Activated CD4-positive, alpha-beta T cell treated with anti-CD3 and anti-CD28 coated beads, Interleukin-2, amount 50 U/mL, for 48 hours (primary cell): ENCODE measurements at places on chromosomes 3 and 15.

DNA sequence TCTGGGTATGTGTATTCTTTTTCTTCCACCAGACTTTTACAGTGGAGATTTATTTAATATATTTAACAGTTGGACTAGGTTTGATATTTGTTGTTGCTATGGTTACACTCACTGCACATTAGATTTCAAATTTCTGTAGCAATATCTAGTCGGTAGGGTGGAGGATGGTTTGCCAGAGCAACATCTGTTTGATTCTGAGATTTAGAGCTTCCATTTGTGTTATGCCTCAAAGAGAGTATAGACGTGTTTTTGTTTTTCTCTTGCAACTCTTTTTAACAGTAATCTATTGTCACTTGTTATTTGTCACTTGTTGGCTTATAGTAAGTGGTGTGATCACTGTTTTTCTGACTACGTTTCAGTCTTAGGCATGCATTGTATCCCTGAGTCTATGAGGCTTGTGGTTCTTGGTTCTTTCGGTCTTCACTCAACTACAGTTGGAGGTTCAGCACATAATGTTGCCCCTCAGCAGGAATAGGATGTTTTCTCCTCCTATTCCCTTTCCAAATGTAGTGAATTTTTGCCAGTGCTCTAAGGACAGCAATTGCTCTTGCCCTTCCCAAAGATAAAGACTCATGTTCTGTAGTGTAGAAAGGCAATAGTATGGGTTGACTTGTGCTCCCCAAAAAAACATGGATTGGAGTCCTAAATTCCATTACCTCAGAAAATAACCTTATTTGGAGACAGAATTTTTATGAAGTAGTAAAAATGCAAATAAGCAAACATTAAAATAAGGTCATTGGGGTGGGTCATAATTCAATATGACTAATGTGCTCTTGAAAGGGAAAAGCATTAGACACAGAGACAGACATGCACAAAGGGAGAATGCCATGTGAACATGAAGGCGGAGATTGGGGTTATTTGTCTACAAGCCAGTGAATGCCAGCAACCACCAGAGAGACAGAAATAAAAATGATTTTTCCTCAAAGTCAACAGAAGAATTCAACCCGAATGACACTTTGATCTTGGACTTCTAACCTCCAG lies 692.1 kb downstream of the DIPK2A start:
- DNase-seq = no peak

DNA sequence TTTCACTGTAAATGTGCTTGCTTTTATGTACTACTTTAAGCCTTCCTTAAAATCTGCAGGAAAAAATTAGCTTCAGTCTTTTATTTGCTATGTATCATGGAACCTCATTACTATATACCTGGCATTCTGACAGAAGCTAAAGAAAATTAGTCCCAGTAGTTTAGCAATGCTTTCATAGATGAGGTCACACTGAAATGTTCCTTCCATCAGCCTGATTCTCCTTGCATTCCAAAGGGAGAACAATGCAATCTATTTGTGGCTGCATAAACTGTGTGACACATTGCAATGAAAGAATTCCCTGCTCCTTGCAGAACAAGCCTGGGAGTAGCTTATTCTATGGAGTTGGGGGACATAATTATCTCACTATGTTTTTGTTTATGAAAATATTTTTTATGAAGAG lies 691.5 kb upstream of the ARPP21 start:
- no peak for DNase-seq

DNA sequence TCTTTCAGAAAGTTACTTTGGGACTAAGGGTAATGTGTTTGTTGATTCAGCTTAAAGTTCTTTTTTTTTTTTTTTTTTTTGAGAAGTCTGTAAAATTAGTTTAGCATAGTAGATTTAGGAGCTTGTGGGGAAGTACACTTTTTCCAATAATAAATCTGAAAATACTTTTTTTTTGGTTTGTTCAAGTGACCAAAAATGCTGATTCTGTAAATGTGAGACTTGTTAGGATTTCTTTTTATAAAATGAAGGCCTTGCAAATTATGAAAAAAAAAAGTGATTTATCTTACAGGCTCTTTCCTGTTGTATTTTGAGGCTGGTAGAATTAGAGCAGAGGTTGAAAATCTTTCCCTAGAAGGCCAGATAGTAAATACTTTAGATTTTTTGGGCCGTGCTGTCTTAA lies 7.6 kb downstream of the OXNAD1 start:
- DNase-seq = no peak

DNA sequence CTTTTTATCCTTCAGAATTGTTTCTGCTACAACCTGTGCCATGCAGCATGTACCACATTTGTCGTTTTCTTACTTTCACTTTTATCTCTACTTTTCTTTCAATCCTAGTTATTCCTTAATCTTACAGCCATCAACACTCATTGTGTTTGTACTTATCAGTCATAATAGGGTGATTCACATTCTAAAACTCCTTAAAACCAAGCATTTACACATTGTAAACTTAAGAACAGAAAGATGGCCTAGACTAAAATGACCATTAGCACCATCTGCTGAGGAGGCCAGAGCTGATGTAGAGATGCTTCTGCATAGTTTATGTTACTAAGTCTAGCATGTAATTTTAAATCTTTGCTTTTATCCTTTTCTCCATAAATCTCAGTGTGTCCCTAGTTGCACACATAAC lies 25.5 kb downstream of the EIF2AK4 start:
- no peak for DNase-seq

DNA sequence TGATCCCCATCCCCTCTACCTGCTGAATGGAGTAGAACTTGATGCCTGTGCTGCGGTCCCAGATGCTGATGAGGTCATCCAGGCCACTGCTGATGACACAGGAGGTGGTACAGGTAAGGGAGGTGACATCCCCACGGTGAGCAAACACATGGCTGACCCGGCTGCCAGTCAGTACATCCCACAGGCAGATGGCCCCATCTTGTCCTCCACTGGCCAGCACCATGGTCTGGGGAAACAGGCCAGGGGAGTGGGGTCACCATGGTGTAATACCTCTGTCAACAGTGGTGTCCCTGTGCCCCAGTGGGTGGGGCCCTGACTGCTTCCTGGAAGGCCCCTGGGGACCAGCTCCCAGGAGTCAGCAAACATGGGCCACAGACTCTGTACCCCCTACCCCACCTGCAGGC lies 33.3 kb downstream of the PTPN23 start:
- DNase-seq = no peak

GRCh38 chr3:88478460-88478859 lies 328.7 kb downstream of the C3orf38 start:
- no peak for DNase-seq

- DNase-seq = no peak
Measured at GRCh38 chr15:74763416-74763815, 14.8 kb downstream of the CYP1A2 start.

DNA sequence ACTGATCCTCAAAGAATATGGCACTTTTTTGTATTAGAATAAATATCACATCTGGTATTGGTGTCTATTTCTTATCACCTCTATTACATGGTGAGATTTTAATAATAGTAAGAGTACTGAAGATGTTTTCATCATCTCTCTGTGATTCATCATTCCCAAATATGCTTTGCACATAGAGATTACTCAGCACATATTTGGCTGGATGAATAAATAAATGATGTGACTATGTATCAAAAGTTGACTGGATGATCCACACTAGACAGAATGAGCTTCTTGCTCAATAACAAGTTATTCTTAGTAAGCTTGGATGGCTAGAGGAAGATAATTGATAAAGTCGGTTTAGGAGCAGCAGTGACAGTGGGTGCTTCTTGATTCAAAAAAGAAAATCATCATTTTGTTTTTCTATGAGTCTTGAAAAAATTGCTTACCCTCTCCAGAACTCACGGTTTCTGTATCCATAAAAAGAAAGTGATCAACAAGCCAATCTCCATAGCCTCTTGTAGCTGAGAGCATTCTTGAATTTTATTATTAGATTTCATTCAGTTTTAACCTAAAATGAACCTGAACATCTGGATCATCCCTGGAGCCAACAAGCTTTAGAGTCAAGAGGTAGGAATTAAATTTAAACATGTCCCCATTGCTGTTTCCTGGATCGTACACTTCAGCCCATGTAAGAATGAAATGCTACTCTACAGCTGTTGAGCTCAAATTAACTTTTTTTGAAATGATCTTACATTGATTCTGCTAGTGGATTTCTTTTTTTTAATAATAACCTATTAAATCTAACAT lies 104.8 kb upstream of the OSTN start:
- DNase-seq = no peak

- no peak for DNase-seq
Measured at GRCh38 chr3:172516318-172517214, 6.7 kb downstream of the TNFSF10 start.

GRCh38 chr3:128882719-128883118 lies 3.3 kb downstream of the ACAD9 start:
- no peak for DNase-seq

- DNase-seq = no peak
Measured at GRCh38 chr3:23633261-23633960, 172.3 kb upstream of the UBE2E1 start.

DNA sequence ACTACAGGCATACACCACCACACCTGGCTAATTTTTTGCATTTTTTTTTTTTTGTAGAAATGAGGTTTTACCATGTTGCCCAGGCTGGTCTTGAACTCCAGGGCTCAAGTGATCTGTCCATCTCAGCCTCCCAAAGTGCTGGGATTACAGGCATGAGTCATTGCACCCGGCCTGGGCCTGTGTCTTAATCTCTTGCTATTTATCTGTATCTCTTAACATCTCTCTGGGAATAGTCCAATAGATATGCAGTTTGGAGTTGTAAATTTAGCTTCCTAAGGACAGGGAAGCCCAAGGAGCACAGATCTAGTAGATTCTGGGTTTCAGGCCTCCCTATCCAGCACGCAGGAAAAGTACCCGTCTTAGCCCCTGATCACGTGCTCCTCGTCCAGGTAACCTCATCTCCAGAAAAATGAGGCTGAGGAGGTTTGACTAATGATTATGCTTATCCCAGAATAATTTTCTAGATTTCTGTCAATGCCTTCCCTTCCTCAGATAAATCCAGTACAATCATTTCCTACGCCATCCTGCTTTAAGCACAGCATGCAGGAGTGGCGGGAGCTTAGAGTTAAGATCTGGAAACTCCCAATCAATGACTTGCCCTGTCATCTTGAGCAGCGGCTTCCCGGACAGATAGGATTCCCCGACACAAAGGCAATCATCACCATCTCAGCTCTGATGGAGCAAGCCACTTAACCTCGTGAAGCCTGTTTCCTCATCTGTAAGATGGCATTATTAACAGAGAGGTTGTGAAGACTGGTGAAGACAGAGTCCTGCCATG lies 12.3 kb upstream of the CTDSPL start:
- DNase-seq = no peak

DNA sequence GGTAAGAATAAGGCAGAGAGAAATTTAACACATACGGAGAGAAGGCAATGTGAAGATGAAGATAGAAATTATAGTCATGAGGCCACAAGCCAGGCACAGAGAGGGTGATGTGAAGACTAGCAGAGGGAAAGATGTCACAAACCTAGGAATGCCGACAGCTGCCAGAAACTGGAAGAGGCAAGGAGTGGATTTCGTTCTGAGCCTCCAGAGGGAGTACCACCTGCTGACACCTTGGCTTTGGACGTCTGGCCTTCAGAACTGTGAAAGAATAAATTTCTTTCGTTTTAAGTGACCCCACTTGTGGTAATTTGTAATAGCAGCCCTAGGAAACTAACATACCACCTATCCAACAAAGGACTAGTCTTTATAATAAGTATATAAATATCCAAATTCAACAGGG lies 5.0 kb upstream of the SGO1 start:
- DNase-seq = no peak

- DNase-seq = no peak
Measured at GRCh38 chr3:184796551-184796950, 15.4 kb upstream of the VPS8 start.

- no peak for DNase-seq
Measured at GRCh38 chr3:161474139-161474538, 22.5 kb upstream of the OTOL1 start.

DNA sequence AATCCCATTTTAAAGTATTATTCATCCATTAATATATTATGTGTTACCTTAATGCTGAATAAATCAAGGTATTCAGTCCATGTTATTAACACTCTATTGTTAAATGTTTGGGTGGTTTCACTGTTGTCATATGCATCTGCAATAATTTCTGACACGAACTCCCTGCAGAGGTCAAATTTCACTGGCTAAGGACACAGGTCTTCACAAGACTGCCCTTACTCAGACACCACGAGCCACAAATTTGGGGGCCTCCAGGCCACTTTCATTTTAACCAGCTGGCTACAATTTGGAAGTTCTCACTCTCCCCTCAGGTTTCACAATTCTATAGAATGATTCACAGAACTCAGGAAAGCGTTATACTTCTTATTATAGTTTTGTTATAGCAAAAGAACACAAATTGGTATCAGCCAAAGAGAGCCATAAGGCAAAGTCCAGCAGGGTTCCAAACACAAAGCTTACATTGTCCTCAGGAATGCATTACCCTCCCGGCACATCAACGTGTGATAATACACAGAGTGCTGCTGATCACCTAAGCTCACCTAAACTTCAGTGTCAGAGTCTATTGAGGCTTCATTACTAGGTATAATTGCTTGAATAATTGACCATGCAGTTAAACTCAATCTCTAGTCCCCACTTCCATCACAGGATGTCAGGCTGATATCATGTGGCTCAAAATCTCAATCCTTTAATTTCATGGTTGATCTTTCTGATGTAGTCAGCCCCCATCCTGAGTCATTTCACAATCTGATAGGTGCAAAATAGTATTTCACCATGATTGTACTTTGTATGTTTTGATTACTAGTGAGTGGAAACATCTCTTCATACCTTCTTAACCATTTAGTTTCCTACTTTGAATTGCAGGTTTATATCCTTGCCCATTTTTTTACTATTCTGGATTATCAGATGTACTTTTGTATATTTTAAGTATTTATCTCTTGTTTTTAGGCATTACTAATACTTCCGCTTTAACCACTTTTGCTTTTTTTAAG lies 441.4 kb upstream of the AGTR1 start:
- no peak for DNase-seq

GRCh38 chr3:115021061-115021460 lies 126.0 kb downstream of the ZBTB20 start:
- DNase-seq = no peak

DNA sequence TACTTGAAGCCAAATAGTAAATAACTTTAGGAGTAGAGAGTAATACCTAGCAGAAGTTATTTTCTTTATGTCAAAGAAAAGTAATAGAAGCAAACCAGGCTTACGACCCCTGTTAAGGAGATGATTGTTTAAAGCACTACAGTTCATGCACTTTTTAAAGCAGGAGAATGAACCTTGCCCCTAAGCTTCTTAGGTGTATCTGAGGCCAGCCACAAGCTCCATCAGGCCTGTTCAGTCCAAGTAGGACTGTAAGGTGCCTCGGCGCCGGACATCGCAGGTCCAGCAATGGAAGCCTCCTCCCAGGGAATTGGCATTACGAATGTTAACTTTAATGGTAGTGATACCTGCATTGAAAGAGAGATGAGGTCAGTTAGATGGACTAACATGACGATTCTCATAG lies 16.5 kb downstream of the GATM start:
- DNase-seq = no peak

DNA sequence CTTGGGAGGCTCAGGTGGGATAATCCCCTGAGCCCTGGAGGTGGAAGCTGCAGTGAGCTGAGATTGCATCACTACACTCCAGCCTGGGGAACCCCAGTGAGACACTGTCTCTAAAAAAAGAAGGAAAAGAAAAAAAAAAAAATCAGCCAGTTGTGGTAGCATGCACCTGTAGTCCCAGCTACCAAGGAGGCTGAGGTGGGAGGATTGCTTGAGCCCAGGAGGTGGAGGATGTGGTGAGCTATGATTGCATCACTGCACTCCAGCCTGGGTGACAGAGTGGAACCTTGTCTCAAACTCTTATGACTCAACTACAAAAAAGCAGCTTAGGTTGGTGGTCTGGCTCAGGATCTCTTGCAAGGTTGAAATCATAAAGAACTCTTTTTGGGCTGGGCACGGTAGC lies 19.3 kb upstream of the GPX1 start:
- peak; percentile 63 for DNase-seq
